ENCODE measurements at places on chromosomes 16 and 17.

GRCh38 chr17:57555636-57556175 lies 189.4 kb downstream of the CCDC182 start:
- no peak for DNase-seq

GRCh38 chr17:75261336-75262111 lies at the start of the genes GGA3 and MRPS7:
Gene GGA3 (minus strand): TSS chr17:75261606. CDS start chr17:75261587, 19 bp downstream.
Gene MRPS7 (plus strand): TSS chr17:75261879. CDS start chr17:75261901, 22 bp downstream.
- no peak for DNase-seq

GRCh38 chr17:49992933-49993422 lies 2.0 kb downstream of the DLX3 start:
- no peak for DNase-seq

GRCh38 chr17:74454197-74455024 lies 12.0 kb upstream of the CD300A start:
- DNase-seq, result no peak
